Fibroblast of gingiva (primary cell): ENCODE measurements at places on chromosomes 2 and 18.

GRCh38 chr2:19361325-19361990, 3.0 kb upstream of the OSR1 start:
- no peak for DNase-seq

- DNase-seq: no peak
Measured at GRCh38 chr2:101690547-101691152, 6.9 kb upstream of the MAP4K4 start.

- DNase-seq: no peak
Measured at GRCh38 chr2:124001696-124002430, 23.2 kb upstream of the CNTNAP5 start.

GRCh38 chr2:28606986-28607441, 111.2 kb downstream of the PLB1 start:
- DNase-seq: no peak

DNA sequence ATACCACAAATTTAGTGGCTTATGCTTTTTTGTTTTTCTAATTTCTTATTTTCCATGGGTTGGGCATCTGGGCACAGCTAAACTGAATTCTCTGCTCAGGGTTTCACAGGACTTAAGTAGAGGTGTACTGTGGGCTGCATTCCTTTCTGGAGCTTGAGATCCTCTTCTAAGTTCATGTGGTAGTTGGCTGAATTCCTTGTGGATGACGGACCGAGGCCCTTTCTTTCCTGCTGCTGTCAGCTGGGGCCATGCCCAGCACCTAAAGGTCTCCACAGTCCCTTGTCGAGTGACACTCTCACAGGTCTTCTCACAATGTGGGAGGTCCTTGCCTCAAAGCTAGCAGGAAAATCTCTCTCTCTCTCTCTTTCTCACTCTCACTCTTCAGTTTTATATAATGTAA, 433.5 kb upstream of the LRATD1 start:
- DNase-seq: no peak

GRCh38 chr2:19697131-19697530, 204.7 kb downstream of the TTC32 start:
- DNase-seq: no peak

- no peak for DNase-seq
Measured at GRCh38 chr18:78587096-78587495, 392.5 kb upstream of the SALL3 start.

DNA sequence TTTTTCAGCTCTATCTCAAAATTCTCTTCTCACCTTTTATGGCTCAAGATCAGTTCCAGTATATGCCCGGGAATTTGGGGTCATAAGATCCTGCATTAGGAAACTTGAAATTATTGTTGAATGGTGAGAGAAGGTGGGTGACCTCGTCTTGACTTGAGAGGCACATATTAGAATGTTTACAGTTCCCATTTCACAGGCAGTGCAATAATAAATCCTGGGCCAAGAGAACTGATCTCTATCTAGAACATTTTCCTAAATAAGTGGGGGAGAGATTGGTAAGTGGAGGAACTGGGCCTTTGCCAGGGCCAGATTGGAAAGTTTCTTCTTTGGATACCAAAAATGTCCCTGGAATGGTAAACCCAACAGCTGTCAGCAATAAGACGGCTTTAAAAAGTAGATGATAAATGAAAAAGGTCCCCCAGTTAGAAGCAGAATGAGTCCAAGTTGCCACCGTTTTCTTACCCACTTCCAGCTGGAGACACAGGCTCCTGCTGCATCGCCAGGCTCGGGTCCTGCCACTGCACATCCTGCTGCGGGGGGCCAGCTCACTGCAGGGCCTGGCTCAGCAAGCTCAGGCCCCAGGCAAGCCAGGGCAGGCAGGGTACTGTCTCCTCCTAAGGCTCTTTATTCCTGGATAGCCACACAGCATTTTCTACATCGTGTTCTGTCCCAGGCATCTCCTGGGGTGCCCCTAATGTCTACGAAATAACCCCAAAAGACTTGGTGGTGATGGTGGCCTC, 126.4 kb upstream of the EPAS1 start:
- DNase-seq: no peak

GRCh38 chr2:231524477-231525247, 5.6 kb downstream of the NMUR1 start:
- no peak for DNase-seq

DNA sequence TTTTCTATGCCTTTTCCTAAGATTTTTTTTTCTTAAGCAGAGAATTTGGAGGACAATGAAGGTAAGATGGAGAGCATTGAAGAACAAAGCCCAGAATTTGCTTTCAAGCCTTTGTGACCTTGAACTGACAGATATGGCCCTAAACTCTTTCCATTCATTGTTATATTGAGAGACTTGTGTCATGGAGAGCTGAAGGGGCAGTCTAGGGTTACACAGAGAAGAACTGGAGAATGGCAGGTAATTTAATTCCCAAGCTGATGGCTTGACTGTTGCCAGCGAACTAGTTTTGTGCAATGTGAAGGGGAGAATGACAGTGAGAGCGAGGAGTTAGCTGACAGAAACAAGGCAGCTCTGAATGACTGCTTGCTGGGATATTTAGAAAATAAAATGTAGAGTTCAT, 1344.2 kb downstream of the LRP1B start:
- DNase-seq: no peak

DNA sequence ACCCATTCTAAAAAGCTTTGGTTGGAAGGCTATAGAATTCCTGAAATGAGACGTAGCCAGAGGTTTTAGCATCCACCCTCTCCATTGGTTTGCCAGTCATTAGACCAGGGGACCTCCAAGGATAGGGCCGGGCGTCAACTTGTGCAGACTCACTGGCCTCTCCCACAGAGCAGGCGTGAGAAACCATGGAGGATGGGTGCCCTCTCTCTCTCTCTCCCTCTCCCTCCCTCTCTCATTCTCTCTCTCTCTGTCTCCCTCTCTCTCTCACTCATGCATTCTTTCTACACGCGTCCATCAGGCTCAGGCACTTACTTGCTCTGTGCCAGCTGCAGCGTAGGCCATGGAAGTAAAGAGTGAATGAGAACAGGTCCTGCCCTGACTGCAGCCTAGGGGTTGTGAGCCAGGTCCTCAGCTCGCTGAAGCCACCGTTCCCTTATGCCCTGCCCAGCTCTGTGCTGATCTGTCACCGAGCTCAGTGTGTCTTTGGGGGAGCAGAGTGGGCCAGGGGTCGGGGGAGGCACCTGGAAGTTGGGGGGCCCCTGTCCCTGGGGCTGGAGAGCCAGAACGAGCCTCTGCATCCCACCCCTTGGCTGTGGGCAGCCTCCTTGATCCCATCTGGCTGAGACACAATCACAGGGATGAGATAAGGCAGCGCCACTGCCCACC, 304.4 kb upstream of the HS6ST1 start:
- peak; percentile 29 for DNase-seq

DNA sequence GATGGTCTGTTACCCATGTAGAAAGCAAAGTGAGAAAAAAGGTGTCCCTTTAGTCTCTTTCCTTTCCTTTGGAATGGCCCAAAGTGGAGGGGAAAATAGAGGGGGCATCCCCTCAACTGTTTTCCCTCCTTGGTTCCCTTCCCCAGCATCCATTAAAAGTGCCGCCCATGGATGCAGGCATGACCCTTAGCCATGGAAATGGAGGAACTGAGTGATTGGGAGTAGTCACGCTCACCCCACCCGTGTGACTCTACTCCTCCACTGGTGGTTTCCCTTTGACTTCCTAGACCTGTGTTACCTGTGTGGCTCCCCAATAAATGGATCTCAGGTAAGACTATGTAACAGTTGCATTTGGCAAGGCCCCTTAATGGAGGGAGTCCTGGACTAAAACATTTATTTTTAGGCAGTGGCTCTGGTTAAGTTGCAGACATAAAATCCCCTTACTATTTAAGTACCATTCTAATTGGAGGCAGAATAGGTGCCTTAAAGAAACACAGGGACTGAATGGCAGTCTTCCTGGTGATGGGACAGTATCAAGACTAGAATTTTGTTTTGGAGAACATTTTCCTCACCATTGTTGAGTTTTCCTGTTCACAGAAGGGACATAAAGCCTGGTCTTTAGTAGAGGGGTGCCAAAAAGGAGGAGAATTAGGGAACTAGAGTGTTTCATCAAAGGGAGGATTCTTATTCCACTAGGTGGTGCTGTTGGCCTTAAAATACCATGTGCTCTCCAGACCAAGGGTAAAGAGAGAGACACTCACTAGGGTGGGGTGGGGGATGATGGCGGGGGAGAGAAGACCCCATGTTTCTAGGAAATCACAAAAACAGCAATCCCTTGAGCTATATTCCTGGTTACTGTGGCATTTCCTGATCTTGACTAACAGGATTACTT, 25.7 kb upstream of the PLA2R1 start:
- peak; percentile 7 for DNase-seq

GRCh38 chr2:224029876-224030275, 9.2 kb downstream of the SERPINE2 start:
- no peak for DNase-seq

- DNase-seq: no peak
Measured at GRCh38 chr2:156064540-156064939, 268.0 kb downstream of the NR4A2 start.

DNA sequence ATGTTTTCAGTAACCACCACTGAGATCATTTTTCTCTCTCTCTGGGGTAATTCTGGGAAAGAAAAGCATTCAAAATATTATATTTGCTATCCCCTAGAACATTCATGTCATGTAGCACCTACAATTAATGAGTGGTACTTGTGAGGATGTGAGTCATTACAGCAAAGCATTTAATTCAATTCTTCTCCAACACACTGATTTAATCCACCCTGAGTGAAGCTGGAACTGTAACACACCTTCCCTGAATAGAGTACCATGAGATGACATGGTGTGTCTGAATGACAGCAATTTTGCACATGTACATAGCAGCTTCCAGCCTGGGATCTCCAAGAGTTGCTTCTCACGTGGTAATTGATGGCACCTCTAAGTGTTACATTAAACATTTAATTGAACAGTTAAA, 207.1 kb upstream of the SLC14A2 start:
- DNase-seq: no peak

DNA sequence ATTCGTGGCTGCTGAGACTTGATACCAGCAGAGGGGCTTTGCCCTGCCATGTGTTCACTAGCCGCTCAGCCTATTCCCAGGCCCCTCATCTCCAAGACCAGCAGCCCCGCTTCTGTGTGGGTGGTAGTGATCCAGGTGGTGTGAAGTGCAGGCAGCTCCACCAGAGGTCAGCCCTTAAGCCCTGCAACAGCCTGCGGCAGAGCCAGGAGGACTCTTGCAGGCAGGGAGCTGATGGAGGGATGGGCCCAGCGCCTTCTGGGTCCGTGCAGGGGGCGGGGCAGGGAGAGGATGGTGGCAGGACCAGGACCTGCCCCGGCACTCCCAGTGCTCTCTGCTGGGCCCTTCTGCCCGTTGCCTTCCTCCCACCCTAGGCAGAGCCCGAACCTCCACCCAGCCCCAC, 162.0 kb downstream of the SH3BP4 start:
- no peak for DNase-seq

DNA sequence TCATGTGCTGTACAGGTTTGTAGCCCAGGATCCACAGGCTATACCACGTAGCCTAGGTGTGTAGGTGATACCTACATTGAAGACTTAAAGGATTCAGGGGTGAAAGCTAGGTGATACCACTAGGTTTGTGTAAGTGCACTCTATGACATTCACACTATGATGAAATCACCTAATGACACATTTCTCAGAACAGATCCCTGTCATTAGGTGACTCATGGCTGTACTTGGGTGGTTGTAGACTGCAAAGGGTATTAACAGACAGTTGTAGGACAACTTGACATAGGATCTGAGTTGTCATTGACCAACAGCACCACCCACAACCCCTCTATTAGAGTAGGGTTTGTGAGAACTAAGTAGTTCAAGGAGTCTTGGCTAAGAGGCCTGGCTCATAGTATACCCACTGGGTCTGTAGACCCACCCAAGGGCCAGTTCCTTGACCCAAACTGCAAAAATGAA, 27.7 kb upstream of the SMCHD1 start:
- peak; percentile 5 for DNase-seq

DNA sequence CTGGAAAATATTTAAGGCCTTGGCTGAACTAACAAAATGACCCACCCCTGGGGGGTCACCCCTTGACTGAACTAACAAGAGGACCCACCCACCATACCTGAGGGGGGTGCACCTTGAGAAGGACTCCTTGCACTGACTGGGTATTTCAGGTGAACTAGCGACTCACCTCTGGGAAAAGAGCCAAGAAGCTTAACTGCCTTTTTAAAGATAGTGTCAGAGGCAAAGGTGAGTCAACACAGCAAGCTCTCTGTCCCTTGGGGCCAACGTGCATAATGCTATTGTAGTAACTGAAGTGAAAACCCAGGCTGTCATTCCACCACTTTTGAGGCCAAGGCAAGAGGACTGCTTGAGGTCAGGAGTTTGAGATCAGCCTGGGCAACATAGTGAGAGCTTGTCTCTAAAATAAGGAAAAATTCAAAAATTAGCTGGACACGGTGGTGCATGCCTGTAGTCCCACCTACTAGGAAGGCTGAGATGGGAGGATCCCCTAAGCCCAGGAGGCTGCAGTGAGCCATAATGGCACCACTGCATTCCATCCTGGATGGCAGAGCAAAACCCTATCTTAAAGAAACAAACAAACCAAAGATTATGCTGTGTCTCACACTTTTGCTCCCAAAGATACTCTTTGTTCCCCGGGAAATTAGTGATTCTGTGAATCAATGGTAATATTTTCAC, 36.4 kb upstream of the ZCCHC2 start:
- no peak for DNase-seq

DNA sequence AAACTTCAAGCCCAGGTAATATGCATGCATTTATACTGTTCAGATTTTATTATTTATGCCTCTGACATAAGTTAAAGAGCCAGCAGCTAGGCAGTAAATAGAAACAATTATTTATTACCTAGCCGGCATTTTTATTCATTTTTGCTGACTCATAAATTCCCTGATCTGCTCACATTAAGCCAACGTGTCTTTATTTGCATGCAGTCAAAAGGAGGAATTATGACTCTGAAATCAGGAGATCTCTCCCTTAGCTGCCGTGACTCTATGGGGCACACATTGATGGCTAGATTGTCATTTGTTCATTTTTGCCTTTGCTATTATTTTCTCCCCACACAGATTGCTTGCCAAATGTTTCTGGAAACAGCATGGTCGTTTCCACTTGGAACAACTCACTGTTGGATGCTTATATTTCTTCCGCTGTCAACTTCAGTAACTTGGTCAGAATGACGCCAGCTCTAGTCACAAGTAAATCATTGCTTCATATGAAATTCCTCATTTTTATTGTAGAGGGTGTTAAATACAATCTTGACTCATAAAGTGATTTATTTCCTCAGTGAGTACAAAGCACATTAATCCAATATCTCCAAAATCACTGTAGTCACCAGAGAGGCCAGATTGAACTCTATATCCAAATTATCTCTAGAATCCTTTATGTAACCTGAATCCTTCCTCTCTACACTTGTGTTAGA, 15.9 kb upstream of the ZBTB14 start:
- DNase-seq: no peak

GRCh38 chr2:36562973-36563532, 34.9 kb downstream of the FEZ2 start:
- peak; percentile 80 for DNase-seq
